ENCODE measurements at places on chromosomes 2 and 18.

DNA sequence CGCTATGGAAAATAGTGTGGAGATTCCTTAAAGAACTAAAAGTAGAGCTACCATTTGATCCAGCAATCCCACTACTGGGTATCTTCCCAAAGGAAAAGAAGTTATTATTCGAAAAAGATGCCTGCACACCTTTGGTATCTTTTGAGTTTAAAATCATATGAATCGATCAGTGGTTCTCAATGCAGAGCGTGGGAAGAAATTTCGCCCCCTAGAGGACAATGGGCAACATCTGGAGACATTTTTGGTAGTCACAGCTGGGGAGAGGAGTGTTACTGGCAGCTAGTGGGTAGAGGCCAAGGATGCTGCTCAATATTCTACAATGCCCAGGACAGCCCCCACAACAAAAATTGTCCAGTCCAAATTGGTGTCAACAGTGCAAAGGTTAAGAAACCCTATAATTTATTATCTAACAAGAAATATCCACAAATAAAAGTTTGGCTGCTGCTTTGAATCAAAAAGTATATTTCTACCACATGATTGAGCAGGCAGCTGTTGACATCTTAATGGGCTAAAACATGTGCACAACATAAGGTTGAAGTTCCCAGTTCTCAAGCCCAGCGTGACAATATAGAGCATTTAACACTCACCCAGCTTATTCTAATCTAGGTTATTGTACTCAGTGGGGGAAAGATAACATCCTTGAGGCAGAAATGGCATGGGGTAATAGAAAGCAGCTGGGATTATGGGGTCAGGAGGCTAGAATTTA lies 425.7 kb downstream of the LRATD1 start:
- DNase-seq: no peak

DNA sequence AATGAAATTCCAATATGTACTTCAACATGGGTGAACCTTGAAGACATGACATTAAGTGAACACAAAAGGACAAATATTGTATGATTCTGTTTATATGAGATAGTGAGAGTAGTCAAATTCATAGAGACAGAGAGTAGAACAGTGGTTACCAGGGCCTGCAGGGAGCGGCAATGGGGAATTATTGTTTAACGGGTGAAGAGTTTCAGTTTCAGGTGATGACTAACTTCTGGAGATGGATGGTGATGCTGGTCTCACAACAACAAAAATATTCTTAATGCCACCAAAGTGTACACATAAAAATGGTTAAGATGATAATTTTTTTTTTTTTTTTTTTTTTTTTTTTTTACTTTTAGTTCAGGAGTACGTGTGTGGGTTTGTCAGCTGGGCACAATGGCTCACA lies 109.4 kb upstream of the TMEM200C start:
- no peak for DNase-seq

GRCh38 chr18:11147371-11147951 lies 1.9 kb downstream of the PIEZO2 start:
- DNase-seq: peak; percentile 21

DNA sequence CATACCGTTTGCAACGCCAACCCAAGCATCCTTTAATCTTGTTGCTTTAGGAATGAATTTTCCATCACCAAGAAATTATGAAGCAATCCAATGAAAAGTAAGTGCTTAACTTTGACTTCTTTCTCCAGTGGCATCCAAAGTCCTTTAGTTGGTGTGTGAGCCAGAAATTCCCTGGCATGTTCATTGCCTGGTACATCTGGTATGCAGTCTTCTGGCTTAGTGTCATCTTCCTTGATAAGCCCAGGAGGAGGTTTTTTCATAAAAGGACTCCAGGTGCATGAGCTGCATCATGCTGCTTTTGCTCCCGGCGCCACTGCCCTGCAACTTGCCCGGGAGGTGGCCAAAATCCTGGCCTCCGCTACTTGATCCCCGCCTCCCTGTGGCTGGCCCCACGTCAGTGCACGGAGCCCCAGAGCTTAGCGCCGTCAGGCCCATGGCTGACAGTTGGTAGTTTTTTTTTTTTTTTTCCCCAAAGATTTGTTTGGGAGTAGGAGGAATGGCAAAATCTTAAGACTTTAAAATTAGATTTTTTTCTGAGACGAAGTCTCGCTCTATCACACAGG lies 58.7 kb downstream of the PUM2 start:
- no peak for DNase-seq

- no peak for DNase-seq
These were observed 123.4 kb upstream of the COL3A1 start for GRCh38 chr2:188850786-188851185.

DNA sequence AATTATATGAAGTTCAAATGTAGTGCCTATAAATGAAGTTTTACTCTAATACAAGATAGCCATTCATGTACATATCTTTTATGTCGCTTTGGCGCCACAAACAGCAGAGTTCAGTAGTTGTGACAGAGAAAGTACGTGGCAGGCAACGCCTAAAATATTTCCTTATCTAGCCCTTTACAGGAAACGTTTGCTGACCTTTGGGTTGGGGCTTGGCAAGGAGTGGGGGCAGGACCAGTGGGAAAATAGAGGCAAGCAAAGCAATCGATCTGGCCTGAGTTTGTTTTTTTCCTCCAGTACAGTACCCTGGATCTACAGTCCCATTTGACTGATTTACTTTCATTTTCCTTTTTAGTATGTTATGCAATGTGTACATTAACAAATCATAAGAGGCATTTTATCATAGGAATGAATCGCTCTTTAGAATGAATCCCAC lies 13.1 kb downstream of the CCDC68 start:
- no peak for DNase-seq

GRCh38 chr2:159108181-159108893 lies 139.9 kb downstream of the TANC1 start:
- no peak for DNase-seq

GRCh38 chr2:146814971-146815370 lies 1029.9 kb upstream of the ACVR2A start:
- DNase-seq: no peak

DNA sequence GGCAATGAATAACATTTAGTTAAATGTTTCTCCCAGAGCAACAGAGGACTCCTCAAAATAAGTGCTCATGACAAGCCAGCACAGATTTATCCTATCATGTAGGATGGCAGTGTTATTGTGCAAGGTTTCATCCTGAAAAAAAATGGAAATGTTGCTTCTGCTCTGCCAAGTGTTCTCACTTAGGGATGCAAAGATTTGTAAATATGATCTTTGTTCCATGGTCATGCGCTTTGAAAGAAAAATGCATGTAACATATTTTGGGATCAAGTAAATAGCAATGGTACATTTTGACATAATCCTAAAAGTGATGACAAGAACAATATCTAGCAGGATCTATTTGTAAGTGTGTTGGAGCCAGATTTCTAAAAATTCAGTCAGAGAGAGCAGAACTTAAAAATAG lies 229.5 kb upstream of the CCDC150 start:
- no peak for DNase-seq

GRCh38 chr18:45521777-45522176 lies 93.5 kb upstream of the SLC14A2 start:
- no peak for DNase-seq

DNA sequence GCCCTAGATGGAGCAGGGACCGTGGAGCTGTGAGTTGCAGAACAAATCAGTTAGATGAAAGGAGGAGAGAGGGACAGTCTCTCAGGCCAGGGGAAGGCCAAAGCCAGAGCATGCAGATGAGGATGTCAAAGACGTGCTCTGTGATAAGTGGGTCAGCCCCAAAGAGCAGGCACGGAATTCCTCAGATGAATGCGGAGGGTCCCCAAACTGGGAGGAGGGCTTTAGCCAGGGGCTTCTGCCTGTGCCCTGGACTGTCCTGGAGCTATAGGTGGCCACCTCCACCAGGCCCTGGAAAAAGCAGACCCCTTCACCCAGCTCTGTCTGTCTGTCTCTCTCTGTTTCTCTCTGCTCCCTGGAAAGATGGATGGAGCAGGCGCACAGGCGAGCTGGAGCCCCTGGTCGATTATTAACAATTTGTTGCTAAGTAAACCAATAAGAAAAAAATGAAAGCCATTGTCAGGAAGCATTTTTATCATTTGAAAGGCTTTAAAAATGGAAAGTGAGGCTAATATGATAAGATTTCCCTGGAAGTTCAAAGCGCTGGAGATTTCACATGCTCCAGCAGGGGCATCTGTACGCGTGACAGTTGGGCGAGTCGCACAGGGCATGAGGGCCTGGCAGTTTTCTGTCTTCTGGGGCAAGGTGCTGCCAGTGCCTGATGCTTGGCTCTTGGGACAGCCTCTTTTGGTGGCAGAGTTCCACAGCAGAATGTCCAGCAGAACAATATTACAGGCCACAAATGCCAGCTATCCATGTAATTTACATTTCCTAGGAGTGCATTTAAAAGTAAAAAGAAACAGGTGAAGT lies 241.0 kb downstream of the GLI2 start:
- no peak for DNase-seq

DNA sequence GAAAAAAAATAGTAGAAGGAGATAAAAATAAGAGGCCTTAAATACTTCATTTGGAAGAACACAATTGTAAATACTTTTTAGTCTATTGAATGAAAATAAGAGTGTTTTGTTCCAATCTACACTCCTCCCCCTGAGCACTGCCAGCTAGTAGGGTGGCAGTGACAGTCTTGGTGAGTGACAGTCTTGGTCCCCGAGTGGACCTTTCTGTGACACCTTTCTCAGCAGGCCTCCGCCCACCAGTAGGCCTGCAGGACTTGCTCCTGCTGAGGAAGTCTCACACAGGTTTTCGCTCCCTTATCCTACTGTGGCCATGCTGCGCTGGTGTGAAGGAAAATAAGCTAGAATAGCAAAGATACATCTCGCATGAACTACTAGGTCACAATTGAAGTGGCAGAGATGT lies 666.8 kb downstream of the NR4A2 start:
- DNase-seq: no peak

GRCh38 chr18:53784253-53784652 lies 440.2 kb downstream of the MBD2 start:
- DNase-seq: no peak

DNA sequence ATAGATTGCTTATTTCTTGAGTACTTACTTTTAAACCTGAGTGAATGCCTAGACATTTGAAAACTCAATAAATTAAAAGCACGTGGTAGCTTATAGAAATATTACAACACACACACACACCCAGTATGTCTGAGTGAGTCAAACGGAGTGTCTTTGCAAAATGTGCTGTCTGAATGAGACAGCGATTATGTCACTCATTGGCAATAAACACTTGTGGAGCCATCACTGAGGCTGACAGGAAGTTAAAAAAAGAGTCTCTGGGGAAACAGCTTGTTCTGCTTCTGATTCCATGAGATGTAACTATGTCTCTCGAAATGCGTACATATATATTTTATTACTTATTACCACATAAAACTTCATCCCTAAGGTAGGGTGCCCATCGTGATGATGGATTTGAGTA lies 22.3 kb upstream of the VPS4B start:
- no peak for DNase-seq

DNA sequence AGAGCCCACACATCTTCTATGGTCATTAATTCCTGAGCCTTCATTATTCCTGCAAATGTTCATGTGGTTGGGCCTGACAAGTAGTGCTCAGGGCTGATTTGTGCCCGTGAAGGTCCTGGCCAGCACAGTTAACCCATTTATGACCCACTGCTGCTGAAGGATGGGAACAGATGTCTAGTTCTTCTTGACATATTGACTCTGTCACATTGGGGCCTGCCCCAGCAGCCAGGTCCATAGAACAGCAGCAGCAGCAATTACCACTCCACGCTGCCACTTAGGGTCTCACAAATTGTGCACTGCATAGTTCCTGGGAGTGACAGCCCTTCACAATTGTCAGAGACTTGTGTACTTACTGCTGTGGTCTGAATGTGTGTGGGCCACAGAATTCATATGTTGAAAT lies 442.3 kb upstream of the RGPD4 start:
- no peak for DNase-seq

- no peak for DNase-seq
These were observed 9.2 kb downstream of the GRP start for GRCh38 chr18:59229191-59229590.

GRCh38 chr2:187900021-187900420 lies 345.8 kb upstream of the TFPI start:
- DNase-seq: no peak

DNA sequence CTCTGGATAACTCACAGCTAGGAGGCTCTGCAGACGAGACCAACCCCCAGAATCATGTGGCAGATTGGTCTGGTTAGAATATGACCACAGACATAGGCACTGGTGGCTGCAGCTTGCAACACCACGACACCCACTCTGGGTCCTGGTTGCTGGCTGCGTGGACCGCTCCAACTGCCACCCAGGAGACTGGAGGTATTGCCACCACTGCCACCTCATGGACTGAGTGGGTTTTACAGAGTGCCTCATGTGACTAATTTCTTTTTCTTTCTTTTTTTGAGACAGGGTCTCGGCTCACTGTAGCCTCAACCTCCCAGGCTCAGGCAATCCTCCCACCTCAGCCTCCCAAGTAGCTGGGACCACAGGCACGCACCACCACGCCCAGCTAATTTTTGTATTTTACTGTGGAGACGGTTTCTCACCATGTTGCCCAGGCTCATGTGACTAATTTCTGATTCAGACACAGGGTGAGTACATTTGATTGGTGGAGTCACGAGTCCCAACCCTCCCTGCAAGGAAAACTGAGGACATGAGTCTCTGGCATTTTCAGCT lies 29.9 kb upstream of the NT5DC4 start:
- DNase-seq: peak; percentile 60

GRCh38 chr2:237977380-237977779 lies 10.6 kb downstream of the UBE2F start:
- DNase-seq: no peak

DNA sequence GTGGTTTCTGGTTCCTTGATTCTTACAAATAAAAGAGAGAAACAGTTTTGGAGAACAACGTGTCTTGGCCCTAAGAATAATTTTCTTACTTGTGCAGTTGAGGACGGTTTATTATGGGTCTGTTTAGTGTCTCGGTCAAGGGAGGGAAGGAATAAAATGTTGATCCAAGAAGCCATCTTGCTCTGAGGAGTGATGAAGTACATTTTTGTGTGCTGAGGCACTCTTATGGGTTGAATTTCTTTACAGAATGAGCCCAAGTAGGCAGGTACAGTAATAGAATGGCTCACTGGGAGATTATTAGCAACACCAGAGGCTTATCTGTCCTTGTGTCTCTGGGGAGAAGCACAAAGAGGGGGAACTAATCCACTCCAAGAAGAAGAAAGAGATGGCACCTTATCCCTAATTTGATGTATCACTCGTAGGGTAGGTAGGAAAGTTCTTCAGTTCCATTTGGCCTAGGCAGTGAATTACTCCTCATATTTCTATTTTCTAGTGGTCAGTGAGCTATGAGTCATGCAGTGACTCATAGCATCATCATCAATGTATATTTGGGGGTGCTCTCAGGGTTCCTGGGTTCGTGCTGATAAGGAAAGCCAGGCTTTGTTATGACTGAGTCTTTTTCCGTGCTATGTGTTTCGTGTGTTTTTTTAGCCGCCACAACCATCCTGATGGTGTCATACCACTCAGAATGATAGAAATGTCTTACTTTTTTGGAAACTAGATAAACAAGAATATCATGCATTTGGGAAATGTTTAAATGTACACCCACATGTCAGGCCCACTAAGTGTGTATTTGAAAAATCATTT lies 250.1 kb upstream of the CTAGE1 start:
- no peak for DNase-seq

GRCh38 chr2:25724756-25725155 lies 51.4 kb upstream of the DTNB start:
- DNase-seq: no peak

All from WTC11 (cell line).